ENCODE measurements at places on chromosomes 12 and 14. TPM values are rescaled to one million over a fixed set of nuclear protein-coding genes. Genes with fewer than 3 reads are reported as not detected.
A peak's percentile ranks its signal among the peaks of the same experiment; 100 is the strongest.

The GRIP1 gene
- total RNA-seq = 0.26 TPM

DNA sequence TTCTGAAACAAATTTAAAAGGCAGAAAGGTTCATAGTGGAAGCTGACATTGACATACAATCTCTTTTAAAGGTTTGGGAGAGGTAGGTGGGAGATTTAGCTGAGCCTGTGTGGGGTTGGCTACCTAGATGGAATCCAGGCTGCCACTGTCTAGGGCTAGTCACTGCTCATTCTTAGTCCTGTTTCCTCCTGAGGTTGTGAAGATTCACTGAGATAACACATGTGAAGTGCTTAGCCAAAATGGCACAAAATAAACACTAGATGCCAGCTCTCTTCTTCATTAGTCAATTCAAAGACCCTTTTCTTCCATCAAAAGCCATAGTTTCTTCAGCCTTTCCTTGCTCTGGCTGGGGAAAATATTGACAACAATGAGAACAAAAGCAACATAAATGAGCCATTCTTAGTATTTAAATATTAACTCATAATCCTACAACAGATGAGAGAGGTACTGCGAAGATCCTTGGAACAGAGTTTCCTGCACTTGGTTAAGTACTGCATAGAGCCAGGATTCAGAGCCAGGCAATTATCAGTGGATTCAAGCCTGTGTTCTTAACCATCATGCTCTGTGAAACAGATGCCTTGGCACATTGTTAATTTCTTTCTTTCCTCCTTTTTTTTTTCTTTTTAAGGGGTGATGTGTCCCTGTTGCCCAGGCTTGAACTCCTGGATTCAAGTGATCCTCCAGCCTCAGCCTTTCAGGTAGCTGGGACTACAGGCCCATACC, 3.5 kb downstream of the MYF6 start:
- no peak for DNase-seq
- no peaks in the 10 kb centered on the region for H3K4me1 ChIP-seq
- no peak overlapping the region for H3K4me3 ChIP-seq
- H3K36me3 ChIP-seq = no peaks in the 10 kb centered on the region
- H3K27ac ChIP-seq = no peak overlapping the region
- no peaks in the 10 kb centered on the region for H3K27me3 ChIP-seq

- peak; percentile 21 for DNase-seq
- H3K4me1 ChIP-seq = no peaks in the 10 kb centered on the region
- H3K27ac ChIP-seq = no peak overlapping the region
- H3K4me3 ChIP-seq = no peak overlapping the region
- H3K27me3 ChIP-seq = no peaks in the 10 kb centered on the region
Measured at GRCh38 chr12:132115500-132115899, 28.6 kb downstream of the DDX51 start.

- no peaks in the 10 kb centered on the region for H3K4me1 ChIP-seq
- H3K36me3 ChIP-seq = no peaks in the 10 kb centered on the region
- H3K4me3 ChIP-seq = no peak overlapping the region
- H3K27me3 ChIP-seq = no peaks in the 10 kb centered on the region
- DNase-seq = no peak
Measured at GRCh38 chr12:46702581-46703344, 123.0 kb downstream of the SLC38A4 start.

DNA sequence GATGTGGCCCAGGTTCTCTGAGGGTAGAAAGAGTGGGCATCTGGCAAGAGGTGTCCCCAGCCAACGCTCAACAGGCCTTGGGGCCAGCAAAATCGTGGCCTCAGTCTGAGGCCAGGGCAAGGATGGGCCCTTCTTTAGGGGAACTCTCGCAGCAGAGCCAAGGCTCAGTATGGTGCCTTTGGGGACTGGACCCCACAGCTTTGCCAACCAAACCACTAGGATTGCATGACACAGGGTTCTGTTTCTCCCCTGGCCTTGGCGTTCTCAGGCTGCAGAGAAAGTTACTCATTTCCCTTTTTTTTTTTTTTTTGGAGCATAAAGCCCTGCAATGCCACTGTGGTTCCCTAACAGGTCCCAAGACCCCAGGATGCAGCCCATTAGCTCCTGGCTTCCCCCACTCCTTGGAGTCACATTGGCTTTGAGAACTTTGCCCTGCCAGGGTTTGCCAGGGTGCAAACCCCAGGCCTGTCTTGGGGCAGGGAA, 100.6 kb downstream of the LGMN start:
- H3K27ac ChIP-seq = peak overlapping the region; percentile 8
- no peak for DNase-seq
- H3K36me3 ChIP-seq = no peaks in the 10 kb centered on the region
- H3K4me1 ChIP-seq = no peaks in the 10 kb centered on the region
- H3K27me3 ChIP-seq = no peaks in the 10 kb centered on the region
